ENCODE measurements at places on chromosomes 2 and 18. TPM values are rescaled to one million over a fixed set of nuclear protein-coding genes. Genes with fewer than 3 reads are reported as not detected.

Gene IWS1
- 60.4 TPM for total RNA-seq

Gene ECEL1
- total RNA-seq: 2.9 TPM

Gene AOX1
- 4.1 TPM for total RNA-seq

Gene MRPS9
- 42.3 TPM for total RNA-seq

Gene B3GNT7
- total RNA-seq: 6.5 TPM

Gene FSHR
- total RNA-seq: 0.74 TPM

Gene CD302
- 3.9 TPM for total RNA-seq

Gene DPP4
- total RNA-seq: 3.3 TPM

Gene SERPINB13
- total RNA-seq: not detected

Gene G6PC2
- not detected for total RNA-seq

Gene GPBAR1
- 9.7 TPM for total RNA-seq

Gene SERPINB12
- not detected for total RNA-seq

Gene ZSCAN30
- 27.1 TPM for total RNA-seq

Gene FHOD3
- total RNA-seq: 1.6 TPM

Gene NAT8
- not detected for total RNA-seq

Gene CHMP3
- total RNA-seq: 94.1 TPM

Gene ADRA2B
- 0.91 TPM for total RNA-seq

Gene RFX8
- total RNA-seq: not detected

Gene CNTNAP5
- 8.9 TPM for total RNA-seq

Gene BMP10
- total RNA-seq: not detected

Gene GAREM1
- 11.4 TPM for total RNA-seq

Gene SAG
- not detected for total RNA-seq

Gene GPAT2
- total RNA-seq: not detected

Gene MERTK
- 20.1 TPM for total RNA-seq

Measured in progenitor cell of endocrine pancreas (in vitro differentiated cells).